Dermis microvascular lymphatic vessel endothelial cell (primary cell): ENCODE measurements at places on chromosomes 11 and 22.
A peak's percentile ranks its signal among the peaks of the same experiment; 100 is the strongest.

GRCh38 chr11:102347462-102348370 lies 702 bp downstream of the BIRC2 start:
- DNase-seq, result peak; percentile 41

- no peak for DNase-seq
Measured at GRCh38 chr11:57516061-57516443, 550 bp upstream of the SLC43A1 start.

DNA sequence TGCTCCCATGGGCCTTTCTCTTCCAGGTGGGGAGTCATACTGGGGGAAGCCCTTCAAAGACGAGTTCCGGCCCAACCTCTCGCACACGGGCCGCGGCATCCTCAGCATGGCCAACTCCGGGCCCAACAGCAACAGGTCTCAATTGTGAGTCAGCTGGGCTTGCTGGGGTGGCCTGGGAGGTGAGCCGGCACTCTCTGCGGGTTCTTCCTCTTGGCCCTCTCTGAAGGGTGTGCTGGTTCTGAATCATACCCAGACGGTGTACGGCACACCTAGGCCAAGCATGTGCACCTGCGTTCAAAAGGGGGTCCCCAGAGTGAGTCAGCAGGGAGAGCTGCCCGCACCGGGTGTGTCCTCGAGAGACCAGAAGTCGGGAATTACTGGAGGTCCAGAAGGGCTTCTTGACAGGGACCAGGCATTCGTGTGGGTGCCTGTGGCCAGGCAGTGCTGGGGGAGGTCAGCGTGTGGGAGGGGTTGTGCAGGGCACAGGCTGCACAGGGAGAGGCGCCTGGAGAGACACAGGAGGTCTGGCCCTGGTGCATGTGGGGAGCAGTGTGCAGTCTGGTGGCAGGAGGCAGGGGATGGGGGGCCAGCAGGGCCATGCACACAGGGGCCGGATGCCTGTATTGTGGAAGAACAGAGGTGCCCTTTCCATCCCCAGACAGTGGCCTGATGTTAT lies 23.0 kb downstream of the PPIL2 start:
- no peak for DNase-seq

DNA sequence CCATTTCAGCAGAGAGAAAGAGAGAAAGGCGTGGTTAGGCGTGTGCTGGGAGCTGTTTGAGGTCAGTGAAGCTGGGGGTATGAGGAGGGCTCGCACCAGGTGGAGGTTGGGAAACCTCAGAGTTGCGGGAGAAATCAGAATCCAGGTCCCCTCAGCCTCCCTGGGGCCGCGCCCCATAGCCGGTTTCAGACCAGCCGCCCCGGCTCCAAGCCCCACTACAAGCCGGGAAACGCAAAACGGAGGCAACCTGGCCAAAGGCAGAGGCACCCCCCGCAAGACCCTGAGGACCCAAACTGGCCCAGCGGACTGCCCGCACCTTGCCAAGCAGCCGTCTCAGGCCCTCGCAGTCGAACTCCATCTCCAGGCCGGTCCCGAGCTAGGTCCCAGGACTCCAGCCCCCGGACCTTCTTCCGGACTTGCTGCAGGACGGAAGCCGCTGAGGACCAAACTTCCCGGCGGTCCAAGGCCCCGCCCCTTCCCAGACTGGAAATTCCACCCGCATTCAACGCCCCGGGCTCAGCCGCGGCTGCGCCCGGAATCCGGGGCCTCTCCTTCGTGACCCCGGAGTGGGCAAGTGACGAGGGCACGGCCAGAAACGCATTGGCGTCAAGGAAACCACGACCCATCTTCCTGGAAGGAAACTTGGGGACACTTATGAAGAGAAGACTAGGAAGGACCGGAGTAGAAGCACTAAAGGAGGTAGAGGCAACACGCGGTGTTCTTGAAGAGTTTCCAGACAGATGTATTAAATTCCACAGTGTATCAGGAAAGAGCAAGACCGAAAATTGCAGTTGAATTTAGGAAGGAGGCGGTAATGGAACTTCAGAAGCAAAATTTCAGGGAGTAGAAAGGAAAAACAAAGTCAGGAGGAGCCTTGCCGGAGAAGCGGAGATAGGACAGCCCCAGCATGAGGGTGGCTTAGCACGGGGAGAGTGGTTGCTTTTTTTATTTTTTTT lies at the start of gene UEVLD:
Gene UEVLD (minus strand): TSS at position 438 of the 956 bp plus-strand sequence. CDS start 80 bp downstream, at position 358.
- peak; percentile 89 for DNase-seq

DNA sequence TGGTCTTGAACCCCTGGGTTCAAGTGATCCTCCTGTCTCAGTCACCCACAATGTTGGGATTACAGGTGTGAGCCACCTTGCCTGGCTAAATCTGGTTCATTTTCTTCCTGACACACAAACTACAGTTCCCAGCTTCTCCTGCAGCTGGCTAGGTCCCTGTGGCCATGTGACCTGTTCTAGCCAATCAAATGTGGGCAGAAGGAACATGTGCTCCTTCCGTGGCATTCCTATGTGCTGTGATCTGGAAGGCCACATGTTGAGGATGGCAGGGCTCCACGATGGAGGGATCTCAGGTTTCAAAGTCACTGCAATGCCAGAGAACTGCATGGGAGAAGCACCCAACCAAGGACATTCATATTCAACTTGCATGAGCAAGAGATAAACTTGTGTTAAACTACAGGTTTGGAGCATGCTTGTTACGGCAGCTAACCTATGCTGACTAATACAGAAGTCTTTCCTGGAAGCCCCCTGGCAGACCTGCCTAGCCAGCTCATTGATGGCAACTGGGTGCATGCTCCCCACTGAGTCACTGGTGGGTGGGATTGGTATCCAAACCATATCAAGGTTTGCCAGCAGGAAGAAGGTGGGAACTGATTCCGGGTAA lies 86.0 kb downstream of the RPS6KA4 start:
- DNase-seq, result no peak

- no peak for DNase-seq
Measured at GRCh38 chr11:33094157-33094556, 54.8 kb downstream of the TCP11L1 start.

GRCh38 chr11:16356057-16356760 lies at the start of gene SOX6:
TSS of gene SOX6 (minus strand) at chr11:16356546. CDS start at chr11:16341248, 15,298 bp downstream.
- no peak for DNase-seq

GRCh38 chr11:44749189-44749588 lies 22.4 kb downstream of the TSPAN18 start:
- DNase-seq, result no peak

DNA sequence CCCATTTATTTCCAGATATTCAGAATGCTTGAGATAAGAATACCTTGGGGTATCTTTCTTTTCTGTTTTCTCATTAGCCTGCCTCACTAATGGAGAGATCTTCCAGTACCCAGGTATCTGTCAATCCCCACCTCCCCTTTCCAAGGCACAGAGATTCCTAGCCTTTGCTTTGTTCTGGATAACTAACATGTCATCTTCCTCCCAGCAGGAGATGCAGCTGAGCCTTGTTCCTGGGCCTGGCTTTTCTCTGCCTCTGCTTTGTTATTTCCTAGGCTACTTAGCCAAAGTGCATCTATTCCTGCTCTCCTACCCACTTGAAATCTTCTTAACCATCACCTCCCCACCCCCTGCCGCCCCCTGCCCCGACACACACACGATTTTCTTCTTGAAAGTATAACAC lies 297.1 kb downstream of the NELL1 start:
- DNase-seq, result no peak

- no peak for DNase-seq
Measured at GRCh38 chr22:39990686-39991085, 4.1 kb upstream of the FAM83F start.

DNA sequence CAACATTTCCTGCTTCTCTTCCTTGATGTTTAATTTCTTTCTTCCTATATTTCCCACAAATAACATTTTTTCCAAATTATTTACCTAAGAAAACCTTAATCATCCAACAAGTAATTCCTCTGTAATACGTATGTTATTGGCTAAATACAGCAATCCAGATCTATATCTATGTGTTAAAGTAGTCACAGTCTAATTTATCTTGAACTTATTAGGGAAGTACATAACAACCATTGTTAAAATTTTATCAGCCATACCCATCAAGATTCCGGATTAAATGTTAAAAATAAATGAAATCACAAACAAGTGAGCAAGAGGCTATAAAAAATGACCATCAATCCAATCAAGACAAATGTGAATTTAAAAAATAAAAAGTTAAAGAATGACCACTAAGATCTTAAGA lies 36.5 kb downstream of the RRAS2 start:
- DNase-seq, result no peak

- no peak for DNase-seq
Measured at GRCh38 chr22:44754998-44755397, 2.6 kb downstream of the ARHGAP8 start.

GRCh38 chr11:71266114-71266833 lies 13.9 kb upstream of the SHANK2 start:
- DNase-seq, result no peak

DNA sequence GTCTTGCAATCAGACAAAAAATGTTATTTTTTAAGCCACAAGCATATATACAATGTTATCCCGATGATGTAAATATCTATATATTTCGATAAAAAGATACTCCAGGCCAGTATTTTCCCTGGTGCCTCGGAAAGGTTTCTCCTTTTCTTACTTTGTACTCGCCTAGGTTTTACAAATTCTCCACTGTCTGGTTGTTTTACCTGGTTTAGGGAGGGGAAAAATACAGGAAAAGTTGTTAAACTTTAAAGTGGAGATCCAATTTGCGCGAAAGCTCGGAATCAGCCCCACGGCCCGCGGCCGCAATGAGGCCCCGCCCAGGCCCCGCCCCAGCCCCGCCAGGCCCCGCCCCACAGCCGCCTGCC lies 58.4 kb upstream of the WNT7B start:
- no peak for DNase-seq

DNA sequence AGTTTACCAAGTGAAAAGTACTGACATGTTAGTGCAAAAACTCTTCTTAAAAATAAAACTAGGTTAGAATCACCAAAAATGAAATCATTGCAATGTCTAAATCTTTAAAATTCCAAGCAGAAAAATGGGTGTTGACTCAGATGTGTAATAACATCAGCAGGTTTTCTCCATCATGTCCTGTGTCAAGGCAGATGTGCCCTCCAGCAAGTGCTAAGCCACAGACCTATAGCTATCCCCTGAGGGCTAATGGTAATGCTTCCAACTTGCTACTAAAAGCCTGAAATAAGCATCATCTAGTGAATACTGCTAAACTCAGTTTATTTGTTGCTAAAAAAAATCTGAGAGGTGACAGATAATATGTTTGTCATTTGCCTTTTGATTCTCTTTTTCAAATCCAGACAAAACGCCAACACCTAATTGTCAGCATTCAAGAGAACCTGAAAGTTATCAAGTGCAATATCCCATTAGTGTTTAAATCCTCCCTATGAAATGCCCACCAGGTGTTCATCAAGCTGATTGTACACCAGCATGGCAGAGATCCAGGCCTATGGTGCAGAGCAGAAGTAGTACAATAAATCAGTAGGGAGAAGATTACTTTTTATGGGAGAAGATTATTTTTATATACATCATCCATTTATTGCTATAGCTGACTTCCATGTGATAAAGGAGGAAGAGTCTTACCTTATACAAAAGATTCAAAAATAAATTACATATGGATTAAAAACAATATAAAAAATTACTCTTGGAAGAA lies 55.1 kb upstream of the SYT9 start:
- DNase-seq, result no peak

- DNase-seq, result peak; percentile 24
Measured at GRCh38 chr11:44305470-44306051, 4.4 kb downstream of the ALX4 start.
